ENCODE measurements at places on chromosomes 4 and X. TPM values are rescaled to one million over a fixed set of nuclear protein-coding genes. Genes with fewer than 3 reads are reported as not detected.

Gene SYTL5
- total RNA-seq = not detected

DNA sequence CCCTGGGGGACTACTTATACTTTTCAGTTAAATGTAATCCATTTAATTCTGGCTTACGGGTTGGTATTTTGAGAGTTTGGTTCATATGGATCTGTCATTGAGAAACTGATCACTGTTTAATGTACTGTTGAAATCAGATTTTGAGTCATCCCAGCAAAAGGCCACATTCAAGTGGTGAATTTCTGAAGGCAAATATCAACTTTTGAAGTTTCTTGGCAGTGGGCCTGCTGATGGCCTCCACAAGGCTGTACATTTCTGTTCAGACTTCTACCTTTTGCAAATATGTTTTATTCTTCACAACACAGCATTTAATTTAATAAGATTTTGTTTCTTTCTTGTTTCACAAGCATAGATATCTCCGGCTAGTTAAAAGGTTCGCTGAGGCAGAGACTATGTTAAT, 138.7 kb downstream of the PDGFC start:
- DNase-seq = no peak

DNA sequence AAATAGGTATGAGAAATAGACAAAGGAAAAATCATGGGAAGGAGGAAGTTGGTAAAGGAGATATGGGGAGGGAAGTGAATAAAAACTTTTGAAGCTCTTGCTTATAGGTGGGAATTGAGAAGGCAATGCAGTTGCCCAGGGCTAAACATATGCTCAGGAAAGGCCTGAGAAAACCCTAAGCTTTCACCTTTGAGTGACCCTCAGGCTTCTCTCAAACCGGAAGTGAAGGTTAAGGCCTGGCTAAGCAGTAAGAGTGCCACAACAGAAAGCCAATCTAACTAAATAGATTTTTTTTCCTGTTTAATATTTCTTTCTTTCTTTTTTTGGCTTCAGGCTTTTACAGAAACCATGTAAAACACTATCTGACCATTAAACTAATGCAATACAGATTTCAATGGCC, 69.5 kb upstream of the GABRA3 start:
- DNase-seq = no peak

DNA sequence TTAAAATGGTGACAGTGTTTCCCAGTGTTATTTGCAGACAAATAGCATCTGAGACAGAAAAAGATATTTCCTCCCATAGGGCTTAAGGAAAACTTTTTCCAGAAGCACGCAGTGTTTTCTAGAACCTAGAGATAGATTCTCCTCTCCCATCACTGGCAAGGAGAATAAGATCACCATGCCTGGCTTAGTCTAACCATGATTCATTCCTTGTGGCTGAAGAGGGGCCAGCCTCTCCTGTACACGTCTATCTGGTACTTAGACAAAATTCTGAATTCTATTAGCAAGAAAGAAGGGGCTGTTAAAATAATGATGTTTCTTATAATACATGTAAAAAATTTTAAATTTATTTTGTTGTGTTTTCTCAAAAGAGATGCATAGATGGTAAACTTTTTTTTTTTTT, 296.1 kb upstream of the LDB2 start:
- no peak for DNase-seq

- DNase-seq = no peak
Observed at GRCh38 chr4:31081366-31081765, 361.2 kb downstream of the PCDH7 start.

GRCh38 chr4:14743601-14744000, 258.7 kb upstream of the CPEB2 start:
- DNase-seq = no peak

DNA sequence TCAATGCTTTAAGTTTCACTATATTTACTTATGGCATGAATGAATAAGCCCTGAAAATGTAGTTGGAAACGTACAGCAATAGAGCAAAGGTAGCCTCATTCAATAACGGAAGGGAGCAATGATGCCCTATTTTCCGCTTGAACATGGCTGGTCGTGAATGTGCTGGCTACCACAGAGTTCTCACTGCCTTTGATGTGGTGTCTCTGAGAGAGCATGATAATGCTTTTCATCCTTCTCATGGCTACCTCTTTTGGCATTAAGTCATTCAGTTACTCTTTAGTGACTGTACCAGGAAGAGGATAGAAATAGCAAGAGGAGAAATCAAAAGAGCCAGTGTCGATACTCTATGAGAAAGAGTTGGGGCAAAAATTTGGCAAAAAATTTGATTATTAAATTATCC, 308.0 kb downstream of the PPP3CA start:
- DNase-seq = peak; percentile 83

DNA sequence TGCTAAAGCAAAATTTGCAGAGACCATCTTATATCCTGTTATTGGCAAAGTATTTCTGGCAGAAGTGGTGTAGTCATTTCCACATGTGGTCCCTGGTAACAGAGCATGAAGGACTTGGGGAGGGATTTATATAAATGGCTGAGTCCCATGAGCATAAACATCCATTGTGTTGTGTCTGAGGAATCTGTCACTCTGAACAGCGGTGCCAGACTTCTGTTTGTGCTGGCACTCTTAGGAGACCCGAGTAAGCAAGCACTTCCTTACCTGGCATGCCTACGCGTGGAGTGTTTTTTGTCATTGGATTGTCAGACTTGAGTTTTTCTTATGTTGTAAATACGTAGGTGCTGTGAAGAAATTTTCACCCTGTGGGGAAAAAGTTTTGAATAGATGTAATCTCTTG, 285.9 kb downstream of the ARHGAP10 start:
- no peak for DNase-seq

GRCh38 chrX:115449742-115450141, 111.2 kb upstream of the PLS3 start:
- DNase-seq = no peak

DNA sequence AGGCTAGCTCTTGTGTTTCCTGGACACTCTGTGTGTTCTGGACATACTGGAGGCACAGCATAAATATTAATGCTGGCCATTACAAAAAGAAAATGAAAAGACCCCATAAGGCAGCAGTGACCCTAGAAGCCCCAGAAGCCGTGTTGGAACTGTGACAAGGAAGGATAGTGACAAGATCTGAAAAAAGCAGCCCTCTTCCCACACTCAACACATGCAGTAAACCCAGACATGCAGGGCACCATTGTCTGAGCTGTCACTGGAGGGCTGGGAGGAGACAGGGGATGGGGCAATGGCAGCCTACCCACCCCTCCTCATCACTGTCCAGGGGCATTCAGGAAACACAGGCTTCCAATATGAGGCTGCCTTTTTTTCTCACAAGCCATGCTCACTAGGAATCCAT, 6.5 kb downstream of the TRIM2 start:
- no peak for DNase-seq

Data from activated CD8-positive, alpha-beta T cell treated with anti-CD3 and anti-CD28 coated beads for 36 hours (primary cell).